ENCODE measurements at places on chromosomes 4 and X. TPM values are rescaled to one million over a fixed set of nuclear protein-coding genes. Genes with fewer than 3 reads are reported as not detected.

NDNF gene
- total RNA-seq: under 0.01 TPM

FAM114A1 gene
- total RNA-seq: 507 TPM

CENPE gene
- total RNA-seq: 14.5 TPM

DNA sequence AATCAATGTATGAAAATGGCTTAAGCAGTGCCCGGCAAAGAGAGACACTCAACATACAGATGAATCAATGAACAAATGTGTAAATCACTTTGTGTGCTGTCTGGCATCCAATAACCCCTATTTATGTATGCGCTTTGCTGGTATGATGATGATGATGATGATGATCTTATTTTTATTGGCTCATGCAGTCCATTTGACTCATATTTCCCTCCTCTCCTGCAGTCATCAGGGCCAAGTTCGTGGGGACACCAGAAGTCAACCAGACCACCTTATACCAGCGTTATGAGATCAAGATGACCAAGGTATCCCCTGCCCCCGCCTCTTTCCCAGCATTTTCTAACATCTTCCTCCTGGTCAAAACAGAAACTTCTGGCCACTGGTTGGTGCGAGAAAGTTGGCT lies 2.5 kb downstream of the TIMP1 start:
- DNase-seq: no peak

GDI1 gene
- 113 TPM for total RNA-seq
